ENCODE measurements at places on chromosomes 7 and 10.

DNA sequence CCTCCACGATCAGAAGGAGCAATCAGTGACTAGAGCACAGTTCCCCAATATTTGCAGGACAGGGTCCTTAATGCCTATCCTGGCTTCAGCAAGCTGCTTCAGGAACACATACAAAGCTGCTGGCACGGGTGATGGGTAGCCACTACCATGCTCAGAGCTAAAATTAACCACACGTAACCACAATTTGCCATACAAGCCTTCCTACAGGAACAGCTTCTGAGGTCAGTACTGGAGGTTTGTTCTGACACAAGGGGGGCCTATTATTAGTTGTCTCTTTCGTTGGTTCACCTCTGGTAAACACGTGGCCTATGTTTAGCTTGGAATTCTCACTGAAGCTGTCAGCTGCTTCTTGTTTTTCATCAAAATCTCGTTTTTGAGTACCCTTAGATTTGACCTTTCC, 41.1 kb downstream of the ZNF248 start:
- no peak for DNase-seq

DNA sequence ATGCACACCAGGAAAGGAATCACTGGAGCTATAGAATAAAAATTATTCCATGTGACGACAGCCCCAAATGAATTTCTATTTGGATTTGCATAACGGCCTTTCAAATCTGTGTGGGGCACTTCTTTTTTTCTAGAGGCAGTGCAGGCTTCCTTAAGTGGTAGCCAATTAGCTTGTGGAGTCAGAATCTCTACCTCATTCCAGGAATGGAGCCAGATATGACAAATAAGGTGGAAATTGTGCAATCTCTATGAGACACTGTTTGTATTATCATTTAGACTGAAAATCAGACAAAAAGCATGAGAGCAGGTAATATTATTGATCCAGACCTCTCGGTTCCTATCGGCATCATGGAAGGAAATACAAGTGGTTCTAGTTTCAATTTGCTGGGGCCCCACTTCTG, 78.7 kb downstream of the BEND7 start:
- DNase-seq, result no peak

DNA sequence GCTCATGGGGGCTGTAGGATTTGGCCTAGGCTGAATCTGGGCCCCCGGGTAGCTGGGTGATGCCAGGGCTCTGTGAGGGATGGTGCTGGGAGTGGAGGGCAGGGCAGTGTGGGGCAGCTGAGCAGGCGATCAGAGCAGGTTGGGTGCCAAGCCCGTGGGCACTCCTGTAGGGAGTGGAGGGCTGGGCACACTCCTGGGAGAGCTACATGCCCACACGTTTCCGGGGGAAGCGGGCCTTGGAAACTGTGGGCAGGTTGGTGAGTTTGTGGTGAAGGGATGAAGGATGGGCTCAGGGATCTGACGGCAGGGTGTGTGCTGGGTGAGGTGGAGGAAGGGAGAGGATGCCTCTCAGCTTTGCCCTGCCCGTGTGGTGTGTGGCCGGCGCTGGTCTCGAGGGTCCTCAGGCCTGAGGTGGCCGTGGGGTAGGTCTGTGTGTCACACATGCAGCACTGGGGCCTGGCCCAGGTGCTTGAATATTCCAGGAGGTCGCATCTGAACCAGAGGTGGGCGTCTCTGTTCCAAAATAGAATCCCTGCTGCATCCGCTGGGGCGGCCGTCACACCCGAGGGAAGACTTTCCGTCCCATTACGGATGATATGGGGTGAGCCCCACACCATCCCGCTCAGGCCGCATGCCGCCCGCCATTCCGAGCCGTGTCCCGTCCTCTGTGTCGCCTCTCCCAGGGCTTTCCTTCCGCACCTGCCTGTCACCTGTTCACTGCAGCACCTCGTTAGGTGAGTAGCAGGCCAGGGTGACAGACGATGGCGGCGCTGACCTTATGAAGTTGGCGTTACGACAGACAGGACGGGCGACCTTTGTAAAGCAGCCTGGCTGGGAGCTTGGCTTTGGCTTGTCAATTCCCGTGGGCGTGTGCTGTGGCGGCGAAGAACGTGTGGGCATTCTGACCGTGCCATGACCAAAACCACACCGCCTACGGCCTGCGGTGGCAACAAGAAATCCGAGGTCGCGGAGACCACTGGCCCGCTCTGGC, 143.6 kb downstream of the ACTR3B start:
- no peak for DNase-seq

DNA sequence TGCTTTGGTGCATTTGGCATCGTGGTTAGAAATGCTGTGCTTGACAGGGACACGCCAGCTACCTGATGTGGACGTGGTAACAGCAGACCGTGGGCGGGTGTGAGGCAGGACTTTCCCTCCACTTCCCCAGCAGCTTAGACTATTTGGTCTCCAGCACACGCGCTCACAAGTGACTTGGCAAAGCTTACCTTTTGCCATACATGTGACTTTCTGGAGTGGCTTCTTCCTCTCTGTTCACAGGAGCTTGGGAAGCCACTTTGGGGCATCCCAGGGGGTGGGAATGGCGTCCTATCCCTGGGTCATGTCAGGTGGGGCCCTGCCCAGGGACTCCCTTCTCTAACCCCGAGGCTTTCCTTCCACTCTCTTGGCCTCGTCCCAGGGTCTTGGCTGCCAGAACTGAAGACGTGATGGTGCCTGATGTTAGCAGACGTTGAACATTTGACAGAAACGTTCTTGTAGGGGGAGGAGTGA, 228.7 kb upstream of the KLF6 start:
- no peak for DNase-seq

GRCh38 chr7:50356212-50356944, 51.9 kb downstream of the IKZF1 start:
- DNase-seq, result no peak

DNA sequence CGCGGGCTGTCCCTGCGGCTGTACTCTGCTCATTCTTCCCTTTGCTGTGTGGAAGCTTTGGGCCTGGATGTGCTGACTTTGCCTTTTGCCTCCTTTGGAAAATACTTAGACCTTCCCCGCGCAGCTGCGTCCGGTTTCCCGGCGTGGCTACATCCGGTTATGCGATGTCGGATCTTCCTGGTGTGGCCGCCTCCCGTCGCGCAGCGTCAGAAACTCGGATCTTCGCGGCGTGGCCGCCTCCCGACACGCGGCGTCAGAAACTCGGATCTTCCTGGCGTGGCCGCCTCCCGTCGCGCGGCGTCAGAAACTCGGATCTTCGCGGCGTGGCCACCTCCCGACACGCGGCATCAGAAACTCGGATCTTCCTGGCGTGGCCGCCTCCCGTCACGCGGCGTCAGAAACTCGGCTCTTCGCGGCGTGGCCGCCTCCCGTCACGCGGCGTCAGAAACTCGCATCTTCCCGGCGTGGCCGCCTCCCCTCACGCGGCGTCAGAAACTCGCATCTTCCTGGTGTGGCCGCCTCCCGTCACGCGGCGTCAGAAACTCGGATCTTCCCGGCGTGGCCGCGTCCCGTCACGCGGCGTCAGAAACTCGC, 50.2 kb upstream of the SUN1 start:
- DNase-seq, result no peak

DNA sequence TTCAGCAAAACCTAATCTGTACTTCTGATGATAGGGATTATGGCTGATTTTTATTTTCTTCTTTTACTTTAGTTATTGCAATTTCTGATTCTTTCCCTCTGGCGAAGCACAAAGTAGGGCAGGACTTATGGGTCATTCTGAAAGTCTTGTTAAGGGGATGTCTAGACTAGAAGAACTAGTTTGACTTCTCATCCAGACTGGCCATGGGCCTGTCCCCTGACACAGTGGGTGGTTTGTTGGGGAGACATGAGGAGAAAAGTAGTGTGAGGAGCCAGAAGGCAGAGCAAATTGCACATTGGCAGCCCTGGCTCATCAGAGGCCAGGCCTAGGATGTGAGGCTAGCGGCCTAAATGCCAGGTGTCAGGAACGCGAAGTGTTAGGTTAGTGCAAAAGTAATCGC, 152.8 kb downstream of the RTKN2 start:
- no peak for DNase-seq

All from occipital lobe (tissue), 3 donors.